ENCODE measurements at places on chromosomes 12 and 14.

GRCh38 chr12:39427360-39427808, 15.5 kb downstream of the KIF21A start:
- DNase-seq: no peak

DNA sequence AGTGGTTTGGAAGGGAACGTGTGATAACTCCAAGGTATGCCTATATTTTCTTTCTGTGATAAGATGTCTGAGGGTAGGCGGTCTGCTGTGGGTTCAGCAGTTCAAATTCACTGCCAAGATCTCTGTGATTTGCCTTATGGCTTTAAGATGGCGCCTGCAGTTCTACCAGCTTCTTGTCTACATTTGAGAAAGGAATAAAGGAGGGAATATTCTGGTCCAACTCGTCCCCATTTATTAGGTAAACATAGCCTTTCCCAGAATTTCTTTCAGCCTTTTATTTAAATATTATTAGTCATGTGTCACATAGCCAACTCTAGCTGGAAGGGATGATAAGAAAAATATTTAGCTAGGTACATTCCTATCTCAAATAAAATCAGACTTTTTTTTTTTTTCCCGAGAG, 48.8 kb downstream of the KCNJ8 start:
- DNase-seq: no peak

GRCh38 chr12:49762468-49762847, 21.1 kb downstream of the TMBIM6 start:
- DNase-seq: no peak

DNA sequence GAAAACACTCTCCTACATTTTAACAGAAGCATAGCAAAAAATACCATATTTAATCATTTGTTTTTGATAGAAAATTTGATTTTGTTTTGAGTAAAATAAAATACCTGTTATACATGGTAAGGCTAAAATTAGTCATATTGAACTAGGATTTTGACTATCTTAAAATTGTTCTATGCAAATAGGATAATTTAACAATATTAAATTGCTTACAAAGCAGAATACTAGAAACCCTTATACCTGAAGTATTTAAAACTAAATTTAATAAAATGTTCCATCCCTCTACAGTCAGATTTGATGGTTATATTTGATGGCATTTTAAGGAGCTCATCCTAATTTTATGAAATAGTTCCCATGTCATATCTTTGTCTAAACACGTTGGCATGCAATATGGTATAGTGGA, 323.2 kb downstream of the GPHN start:
- no peak for DNase-seq

DNA sequence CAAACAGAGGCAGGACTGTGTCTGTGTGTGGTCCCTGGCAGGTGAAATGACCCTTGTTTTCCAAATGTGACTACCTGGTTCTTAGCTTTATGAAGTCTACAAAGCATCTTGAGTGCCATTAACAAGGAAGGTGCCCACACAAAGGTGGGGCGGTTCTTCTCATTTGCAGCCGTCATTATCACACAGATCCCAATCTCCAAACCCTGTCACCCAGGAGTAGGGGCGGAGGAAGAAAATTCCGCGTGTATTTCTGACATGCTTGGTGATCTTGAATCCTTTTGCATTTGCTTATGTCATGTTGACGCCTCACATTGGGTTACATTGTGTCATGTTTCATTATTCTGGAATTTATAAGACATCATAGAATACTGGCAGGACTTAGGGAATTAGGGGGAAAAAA, 277.3 kb downstream of the VRK1 start:
- no peak for DNase-seq

- no peak for DNase-seq
Measured at GRCh38 chr12:96185914-96186313, 8.3 kb upstream of the ELK3 start.

DNA sequence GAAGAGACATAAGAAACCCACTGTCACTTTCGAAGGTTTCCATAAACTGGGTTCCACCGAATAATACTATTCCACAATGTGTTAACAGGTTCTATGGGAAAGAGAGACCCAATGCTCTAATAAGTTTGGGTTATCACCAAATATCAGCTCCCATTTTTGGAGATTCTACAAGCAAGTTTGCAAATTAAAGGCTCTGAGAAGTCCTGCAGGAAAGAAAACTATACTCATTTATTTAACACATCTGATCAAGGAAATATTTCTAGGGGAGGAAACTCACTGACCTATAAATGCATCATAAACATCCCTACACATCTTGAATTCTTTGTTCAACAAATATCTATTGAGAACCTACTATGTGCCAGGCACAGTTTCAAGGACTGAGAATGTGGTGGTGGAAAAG, 161.4 kb downstream of the KSR2 start:
- no peak for DNase-seq

DNA sequence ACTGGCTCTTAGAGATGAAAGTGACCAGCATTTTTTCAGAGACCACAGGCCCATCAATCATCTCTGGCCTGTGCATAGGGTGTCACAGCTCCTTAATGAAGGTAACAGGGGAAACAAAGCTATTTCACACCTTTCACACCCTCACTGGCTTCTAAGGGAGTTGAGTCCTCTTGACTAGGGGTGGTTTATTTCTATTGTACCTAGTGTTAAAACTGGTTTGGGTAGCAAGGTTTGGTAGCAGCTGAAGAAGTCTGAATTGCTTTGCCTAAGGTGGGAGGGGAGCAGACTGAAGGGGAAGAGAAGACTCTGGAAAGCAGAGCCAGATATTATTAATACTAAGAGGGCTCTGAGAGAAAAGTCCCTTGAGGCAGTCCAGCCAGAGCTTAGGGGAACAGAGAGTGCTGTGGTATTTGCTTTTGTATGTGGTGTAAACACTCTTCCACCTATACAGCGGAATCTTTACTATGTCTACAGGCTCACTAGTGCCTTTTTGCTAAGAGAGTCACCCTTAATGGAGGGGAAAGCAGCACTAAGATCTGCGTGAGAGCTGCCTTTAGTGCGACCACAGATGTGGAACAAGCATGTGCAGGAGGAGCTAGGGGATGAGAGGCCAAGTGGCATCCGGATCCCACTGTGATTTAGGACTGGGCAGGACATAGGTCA, 95.8 kb downstream of the STXBP6 start:
- DNase-seq: no peak

DNA sequence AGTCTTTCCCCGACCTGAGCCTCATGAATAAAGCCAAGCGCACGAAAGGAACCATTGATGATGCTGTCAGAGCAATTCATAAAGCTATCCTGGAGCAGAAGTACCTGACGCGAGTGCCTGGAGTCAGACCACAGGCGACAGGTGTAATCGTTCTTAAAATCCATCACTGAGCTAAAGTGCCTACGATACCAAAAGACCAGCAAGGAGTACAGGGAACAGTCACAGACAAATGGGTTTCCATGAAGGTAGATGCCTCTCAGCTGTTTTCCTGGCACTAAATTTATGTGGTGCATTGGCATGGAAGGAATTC, 1.4 kb upstream of the PCED1B start:
- DNase-seq: no peak

- DNase-seq: no peak
Measured at GRCh38 chr12:69042557-69042956, 109.6 kb upstream of the CPM start.
